ENCODE measurements at places on chromosomes 6 and 20. TPM values are rescaled to one million over a fixed set of nuclear protein-coding genes. Genes with fewer than 3 reads are reported as not detected.

- no peak for DNase-seq
Measured at GRCh38 chr20:19560881-19561480, 197.1 kb upstream of the RIN2 start.

Gene FOXS1
- total RNA-seq: not detected

Gene DEFB110
- not detected for total RNA-seq

- no peak for DNase-seq
Measured at GRCh38 chr20:1278993-1279392, 12.9 kb downstream of the SNPH start.

Gene FOXF2
- total RNA-seq: not detected

Gene OR2B6
- total RNA-seq: not detected

- no peak for DNase-seq
Measured at GRCh38 chr6:15361197-15361596, 115.3 kb downstream of the JARID2 start.

Gene CTCFL
- total RNA-seq: not detected

DNA sequence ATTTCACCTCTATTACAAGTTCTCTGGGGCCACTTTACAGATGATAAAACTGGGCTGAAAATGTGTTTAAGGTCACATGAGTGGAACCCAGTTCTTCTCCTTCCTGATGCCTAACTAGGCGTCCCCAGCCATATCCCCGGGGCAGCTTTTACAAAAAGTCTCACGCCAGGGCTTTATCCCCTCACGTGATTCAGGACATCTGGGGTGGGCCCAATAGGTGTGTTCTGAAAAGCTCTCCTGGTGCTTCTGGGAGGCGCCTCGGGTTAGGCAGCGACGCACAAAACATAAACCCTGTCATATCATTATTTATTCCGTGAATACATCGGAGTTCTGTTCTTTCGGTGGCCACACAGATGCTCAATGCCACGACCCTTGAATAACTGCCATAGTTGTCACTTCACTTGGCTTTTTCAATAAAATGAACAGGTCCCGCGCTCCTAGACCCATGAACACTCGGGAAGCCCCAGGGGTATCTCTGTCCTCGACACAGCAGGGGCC is 32.1 kb downstream of the SF3B5 start:
- DNase-seq: no peak

GRCh38 chr20:38519426-38519825 is 46.8 kb downstream of the RALGAPB start:
- no peak for DNase-seq

- DNase-seq: no peak
Measured at GRCh38 chr6:7292596-7293255, 20.3 kb downstream of the SSR1 start.

Gene TSBP1
- not detected for total RNA-seq

DNA sequence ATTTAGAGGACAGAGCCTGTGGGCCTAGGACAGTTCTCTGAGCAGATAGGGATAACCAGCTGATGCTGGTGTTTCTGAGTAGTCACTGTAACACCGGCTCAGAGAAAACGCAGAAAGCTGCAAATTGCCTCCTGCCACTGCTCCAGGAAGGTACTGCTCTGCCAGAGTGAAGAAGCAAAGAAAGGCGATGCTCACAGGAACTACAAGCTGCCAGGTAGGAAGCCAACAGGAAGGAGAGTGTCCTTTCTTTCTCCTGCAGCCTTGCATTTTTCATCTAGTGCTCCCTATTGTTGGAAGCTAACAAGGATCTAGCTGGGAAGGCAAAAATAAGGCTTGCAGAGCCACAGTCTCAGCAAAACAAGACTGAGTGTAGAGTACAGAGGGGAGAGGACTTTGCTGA is 70.7 kb upstream of the RAB32 start:
- no peak for DNase-seq

DNA sequence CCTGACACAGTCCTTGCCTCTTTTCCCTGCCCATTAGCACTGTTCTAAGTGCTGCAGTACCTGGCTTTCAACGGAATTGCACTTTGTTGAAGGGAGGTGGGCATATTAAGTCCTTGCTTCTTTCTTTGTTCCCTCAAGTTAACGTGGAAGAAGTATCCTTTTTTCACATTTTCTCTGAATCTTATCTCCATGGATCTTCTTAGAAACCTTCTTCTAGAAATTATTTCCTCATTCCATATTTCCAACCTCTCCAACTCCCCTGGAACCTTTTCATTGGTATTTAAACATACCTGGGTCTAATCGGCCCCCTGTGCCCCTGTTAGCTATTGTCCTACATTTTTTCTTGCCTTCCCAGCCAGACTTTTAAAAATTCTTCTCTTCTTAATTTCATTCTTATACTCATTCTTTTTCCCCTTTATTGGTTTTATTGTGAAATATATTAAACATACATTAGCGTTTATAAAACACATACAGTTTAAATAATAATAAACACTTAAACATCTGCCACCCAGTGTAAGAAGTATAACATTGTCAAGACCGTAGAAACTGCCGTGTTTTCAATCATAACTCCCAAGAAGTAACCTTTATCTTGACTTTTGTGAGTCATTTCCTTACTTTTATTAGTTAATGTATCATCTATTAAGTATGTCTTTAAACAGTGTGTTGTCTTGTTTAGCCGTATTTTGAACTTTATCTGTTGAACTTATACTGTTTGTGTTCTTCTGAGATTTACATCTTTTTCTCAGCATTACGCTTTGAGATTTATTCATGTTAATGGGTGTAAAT is 118.2 kb downstream of the CDKAL1 start:
- no peak for DNase-seq

Gene PTCHD4
- 0.38 TPM for total RNA-seq

Gene CFB
- 4.0 TPM for total RNA-seq

Gene EPB41L2
- total RNA-seq: 18.3 TPM

GRCh38 chr6:142683714-142684141 is 261.2 kb downstream of the HIVEP2 start:
- no peak for DNase-seq

Gene TEAD3
- total RNA-seq: 12.3 TPM

- DNase-seq: peak; percentile 5
Measured at GRCh38 chr6:17600527-17601385, 654 bp downstream of the FAM8A1 start.

- no peak for DNase-seq
Measured at GRCh38 chr6:140858381-140858971, 1274.2 kb upstream of the GJE1 start.

- no peak for DNase-seq
Measured at GRCh38 chr6:8969747-8970146, 534.4 kb upstream of the SLC35B3 start.

DNA sequence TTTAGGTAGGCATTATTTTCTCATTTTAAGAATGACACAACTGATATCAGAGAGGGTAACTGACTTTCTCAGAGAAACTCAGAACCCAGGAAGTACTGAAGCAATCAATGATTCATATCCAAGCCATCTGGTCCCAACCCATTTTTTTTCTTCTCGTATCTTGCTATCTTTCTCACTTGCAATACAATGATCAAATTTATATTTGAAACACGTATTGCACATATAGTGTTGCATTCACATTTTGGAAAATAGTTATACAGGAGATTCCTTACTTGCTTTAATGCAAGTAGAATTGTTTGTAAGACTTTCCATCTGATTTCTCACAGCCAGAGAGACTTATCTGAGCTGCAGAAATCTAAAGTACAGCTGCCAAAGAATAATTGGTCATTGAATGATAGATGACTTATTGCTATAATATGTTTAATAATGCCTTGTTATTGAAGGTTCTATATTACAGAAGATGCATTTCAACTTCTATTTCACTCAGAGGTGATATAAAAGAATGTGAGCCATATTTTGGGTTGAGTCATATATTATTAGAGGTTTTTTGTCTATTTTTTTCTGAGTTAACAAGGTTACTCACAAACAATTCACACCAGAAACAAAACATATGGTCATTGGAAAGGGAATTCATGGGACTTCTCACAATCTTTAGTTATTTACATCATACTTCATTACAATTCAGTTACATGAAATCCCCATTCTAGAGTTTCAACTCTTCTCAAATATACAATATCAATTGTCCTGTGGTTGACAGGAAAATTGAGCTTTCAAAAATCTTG is 337.5 kb upstream of the CITED2 start:
- DNase-seq: no peak

Gene KHDRBS2
- not detected for total RNA-seq

Gene SPTLC3
- 3.8 TPM for total RNA-seq

GRCh38 chr6:72374857-72375256 is 247.0 kb upstream of the KCNQ5 start:
- DNase-seq: no peak

DNA sequence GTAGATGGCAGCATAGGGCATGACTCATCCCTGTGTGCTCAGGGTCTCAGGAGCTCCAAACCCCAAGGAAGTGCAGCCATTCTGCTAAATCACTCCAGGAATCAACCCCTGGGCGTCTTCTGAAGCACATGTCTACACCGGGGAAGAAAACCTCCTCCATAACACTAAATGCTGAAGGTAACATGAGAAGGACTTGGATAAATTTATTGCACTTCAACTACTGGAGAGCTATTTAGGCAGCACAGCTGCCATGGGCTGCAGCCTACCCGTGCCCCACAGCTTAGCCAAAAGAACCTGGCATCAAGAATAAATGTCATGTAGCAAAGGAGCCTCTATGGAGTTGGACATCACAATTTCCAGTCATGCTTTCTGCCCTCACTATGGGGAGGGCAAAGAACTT is 152.4 kb upstream of the PROKR2 start:
- no peak for DNase-seq

- DNase-seq: no peak
Measured at GRCh38 chr20:37976887-37977286, 56.4 kb downstream of the TTI1 start.

- DNase-seq: no peak
Measured at GRCh38 chr20:50216543-50217206, 26.0 kb downstream of the CEBPB start.

Gene TFAP2A
- 5.2 TPM for total RNA-seq

Gene SLC35D3
- total RNA-seq: not detected

DNA sequence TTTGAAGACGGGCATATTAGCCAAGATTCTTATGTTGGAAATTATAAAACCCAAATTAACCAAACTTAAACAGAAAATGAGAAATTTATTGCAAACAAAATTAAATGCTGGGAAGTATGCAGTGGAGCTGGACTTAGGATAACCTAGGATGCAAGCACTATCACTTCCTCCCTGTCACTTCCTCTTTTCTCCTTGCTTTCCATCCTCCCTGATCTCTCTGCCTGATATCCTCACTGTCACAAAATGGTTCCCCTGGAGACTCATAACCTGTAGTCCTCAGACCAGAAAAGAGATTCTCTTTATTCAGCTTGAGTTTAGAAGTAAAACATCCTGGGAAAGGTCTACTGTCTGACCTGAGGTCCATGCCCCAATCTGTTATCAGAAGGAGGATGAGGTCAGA is 7.4 kb upstream of the KLHL32 start:
- DNase-seq: no peak

DNA sequence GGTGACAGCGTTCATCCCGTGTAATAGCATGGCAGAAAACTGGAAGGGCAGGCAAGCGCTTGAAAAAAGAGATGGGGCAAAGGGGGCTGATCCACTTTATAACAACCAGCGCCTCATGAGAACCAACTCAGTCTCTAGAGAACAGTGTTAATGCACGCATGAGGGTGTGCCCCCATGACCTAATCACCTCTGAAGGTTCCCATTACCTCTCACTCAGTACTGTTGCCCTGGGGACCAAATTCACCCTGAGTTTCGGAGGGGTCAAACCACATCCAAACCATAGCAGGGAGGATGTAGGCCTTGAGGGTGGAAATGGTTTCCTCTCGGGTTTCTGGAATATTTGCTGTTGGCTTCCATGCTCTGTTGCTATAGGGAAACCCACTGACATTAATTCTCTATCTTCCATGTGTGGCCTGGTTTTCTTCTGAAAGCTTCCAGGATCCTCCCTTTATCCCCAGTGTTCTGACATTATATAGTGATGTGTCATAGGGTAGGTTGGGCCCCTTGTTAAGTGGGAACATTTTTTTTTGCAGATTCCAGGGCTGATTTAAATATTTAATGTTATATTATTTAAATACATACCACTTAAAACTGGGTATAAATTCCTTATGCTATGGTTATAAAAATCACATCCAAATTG is 65.2 kb downstream of the PPP1R14C start:
- DNase-seq: peak; percentile 23

Gene PDSS2
- 8.2 TPM for total RNA-seq

DNA sequence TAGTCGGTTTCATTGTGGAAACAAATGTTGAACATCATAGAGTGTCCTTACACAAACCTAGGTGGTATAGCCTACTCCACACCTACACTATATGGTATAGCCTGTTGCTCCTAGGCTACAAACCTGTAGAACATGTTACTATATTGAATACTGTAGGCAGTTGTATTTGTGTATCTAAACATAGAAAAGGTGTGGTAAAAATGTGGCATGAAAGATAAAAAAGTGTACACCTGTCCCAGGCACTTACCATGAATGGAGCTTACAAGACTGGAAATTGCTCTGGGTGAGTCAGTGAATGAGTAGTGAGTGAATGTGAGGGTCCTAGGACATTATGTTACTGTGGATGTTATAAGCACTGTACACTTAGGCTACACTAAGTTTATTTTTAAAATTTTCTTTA is 103.0 kb downstream of the ZFAND3 start:
- DNase-seq: no peak

DNA sequence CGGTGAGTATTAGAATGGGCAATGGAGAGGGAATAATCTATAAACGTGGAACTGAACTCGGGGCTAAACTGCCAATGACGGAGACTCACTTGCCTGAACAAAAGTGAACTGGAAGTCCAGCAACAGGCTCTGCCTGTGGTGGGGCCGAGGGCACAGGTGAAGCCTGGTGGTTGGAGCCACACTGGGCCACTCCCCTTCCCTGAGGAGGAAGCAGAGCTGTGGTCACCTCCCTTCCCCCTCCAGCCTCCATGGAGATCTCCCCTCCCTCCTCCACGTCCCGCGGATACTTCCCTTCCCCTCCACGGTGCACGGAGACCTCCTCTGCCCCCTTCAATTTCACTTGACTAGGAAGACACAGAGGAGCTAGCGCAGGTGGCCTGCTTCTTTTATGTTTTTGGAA is 14.7 kb upstream of the DSP start:
- no peak for DNase-seq

DNA sequence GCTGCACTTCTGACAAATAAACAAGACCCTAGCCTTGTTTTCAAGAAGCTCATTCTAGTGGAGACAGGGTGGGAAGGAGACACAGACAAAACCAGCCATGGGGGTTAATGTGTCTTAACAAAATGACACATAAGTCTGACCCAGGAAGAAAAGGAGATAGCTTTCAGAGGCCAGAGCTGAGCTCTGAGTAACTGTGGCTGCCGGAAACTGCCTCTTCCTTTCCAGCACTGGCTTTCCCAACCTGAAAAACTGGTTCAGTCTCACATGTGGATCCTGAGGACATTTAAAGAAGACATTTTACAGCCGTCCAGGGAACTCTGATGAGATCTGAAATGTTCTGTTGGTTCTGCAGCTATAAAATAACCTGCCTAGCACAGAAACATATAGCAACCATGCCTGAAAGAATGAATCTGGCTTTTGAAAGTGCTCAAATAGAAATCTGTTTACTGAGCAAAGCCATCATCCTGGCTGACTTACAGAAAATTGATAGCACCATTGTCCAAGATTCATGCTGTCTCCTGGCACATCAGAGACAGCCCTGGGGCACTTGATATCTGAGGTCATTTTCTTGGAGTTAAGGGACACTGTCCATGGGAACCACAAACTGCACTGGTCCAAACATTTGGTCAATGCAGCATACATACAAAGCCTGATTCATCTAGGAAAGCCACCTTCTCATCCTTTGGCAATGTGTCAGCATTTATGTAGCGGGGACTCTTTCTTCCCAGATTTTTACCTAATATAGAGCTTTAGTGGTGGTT is 83.2 kb upstream of the PAX1 start:
- no peak for DNase-seq
